ENCODE measurements at places on chromosomes 11 and 22.

DNA sequence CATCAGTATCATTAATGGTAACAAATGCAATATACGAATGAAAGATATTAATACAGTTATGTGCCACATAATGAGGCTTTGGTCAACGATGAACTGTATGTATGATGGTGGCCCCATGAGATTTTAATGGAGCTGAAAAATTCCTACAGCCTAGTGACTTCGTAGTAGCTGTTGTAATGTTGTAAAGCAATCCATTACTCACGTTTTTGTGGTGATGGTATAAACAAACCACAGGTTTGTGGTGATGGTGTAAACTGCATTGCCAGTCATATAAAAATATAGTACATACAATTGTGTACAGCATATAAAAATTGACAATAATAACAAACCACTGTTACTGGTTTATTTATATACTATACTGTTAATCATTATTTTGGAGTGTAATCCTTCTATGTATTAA lies 27.4 kb upstream of the GRIA4 start:
- no peak for DNase-seq

DNA sequence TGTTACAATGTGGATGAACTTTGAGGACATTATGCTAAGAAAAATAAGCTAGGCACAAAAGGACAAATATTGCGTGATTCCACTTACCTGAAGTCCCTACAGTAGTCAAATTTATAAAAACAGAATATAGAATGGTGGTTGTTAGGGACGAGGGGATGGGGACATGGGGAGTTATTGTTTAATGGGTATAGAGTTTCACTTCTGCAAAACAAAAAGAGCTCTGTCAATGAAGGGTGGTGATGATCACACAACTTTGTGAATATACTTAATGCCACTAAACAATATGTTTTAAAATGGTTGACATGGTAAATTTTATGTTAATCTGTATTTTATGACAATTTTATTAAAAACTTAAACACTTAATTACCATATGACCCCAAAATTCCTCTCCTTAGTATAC lies 26.1 kb downstream of the INTS4 start:
- DNase-seq: no peak

DNA sequence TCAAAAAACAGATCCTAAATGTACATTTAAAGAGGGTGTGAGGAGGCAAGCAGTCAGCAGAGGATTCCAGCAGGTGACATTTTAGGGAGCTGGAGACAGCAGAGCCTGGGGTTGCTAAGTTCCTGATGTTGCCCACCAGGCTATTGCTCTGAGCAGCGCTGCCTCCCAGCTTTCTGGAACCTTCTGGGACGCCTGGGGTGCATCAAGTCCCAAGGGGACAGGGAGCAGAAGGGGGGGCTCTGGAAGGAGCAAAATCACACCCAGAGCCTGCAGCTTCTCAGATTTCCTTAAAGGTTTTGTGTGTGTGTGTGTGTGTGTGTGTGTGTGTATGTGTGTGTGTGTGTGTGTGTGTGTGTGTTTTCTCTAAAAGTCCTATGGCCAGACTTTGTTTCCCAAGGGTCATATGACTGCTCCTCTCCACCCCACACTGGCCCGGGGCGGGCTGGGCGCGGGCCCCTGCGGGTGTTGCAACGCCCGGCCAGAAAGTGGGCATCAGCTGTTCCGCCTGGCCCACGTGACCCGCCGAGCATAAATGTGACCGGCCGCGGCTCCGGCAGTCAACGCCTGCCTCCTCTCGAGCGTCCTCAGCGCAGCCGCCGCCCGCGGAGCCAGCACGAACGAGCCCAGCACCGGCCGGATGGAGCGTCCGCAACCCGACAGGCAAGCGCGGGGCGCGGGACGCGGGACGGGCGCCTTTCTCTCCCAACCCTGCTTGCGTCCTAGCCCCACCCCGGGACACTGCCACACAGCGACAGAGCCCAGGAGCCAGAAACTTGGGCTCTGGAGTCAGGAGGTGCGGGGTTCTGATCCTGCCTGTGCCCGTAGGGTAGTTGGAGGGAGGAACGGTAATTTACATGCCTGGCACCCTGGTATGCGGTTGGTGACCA lies at the start of gene HMOX1:
TSS of gene HMOX1 (plus strand) at position 560 of the 887 bp plus-strand sequence. CDS start at position 638, 78 bp downstream.
- no peak for DNase-seq

DNA sequence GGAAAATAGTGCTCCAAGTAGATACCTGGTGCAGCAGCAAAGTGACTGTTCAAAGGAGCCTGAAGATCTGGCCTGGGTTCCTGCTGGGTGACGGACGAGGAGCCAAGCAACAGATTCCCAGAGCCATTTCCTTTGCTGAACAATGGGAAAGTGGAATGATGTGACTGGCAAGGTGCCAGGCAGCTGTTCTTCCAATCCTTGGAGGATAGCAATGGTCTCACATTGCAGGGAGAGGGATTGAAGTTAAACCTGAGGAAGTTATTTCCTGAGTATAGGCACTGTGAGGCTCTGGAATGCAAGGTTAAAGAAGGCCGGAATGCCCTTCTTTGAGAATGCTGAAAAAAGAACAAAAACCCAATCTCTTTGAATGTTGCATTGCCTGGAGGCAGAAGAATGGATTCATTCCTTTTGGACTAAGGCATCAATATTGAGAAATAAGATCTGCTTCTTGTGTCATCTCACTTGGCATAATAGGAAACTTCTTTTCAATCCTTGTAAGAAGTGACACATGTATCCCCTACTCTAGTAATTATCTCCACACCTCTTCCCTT lies 223.8 kb downstream of the BLID start:
- no peak for DNase-seq

DNA sequence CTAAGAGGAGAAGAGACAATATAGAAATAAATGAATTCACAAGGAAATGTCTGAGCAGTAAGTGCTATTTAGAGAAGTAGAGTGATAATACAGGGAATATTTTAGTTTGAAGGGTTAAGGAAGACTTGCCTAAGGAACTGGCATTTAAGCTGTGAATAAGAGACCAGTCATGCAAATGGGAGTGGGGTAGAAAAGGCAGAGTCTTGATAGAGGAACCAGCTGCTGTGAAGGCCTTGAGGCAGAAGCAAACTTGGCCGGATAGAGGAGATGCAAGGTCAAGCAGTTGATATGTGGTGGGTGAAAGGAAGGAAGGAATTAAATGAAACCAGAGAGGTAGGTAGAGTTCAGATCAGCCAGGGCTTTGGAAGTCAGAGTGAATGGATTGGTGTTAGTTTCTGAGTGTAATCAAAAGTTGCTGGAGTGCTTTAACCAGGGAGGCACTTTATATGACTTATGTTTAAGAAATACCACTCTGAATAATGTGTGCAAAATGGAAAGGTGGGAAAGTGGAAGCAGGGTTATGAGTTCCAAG lies 198.4 kb upstream of the SESN3 start:
- DNase-seq: no peak
